ENCODE measurements at places on chromosomes 4 and X. TPM values are rescaled to one million over a fixed set of nuclear protein-coding genes. Genes with fewer than 3 reads are reported as not detected.

The MED14 gene
- 39.9 TPM for total RNA-seq

DNA sequence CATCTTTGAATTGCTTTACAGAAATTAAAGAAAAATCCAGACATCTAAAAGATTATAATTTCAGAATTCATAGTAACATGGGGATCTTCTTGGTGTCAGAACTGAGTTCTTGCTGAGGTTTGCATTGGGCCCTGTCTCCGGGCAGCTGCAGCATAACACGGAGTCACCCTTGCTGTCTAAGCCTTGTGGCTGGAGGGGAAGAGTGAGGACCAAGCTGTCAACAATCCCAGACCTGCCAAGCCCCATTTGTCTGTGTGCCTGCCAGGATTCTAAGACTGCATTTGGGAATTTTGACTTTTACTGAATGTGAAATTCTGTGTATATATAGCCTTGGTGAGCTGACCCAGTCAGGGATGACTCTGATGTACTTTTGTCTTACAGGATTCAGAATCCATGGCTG lies 25.2 kb upstream of the NAP1L5 start:
- peaks cover 17% of the 10 kb centered on the region for H3K36me3 ChIP-seq
- DNase-seq = no peak
- no peaks in the 10 kb centered on the region for H3K27me3 ChIP-seq
- no peak overlapping the region for H3K4me3 ChIP-seq
- H3K4me1 ChIP-seq = no peaks in the 10 kb centered on the region

DNA sequence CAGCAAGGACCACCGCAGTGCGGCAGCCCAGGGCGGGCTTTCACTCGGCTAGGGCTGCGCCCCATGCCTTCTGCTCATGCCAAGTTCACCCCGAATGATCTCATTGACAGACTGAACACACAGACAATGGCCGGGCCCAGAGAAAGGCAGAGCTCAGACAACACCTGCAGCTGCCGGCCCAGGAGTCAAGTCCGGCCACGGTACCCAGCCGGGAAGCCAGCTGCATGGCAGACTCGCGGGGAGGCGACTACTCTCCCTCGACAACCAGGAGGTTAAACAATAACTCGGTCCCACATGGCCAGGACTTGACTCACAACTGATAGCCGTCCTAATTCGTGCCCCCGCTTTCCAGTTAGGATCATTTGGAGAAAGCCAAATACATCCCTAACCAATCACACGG lies 50.4 kb downstream of the ABLIM2 start:
- H3K27ac ChIP-seq = no peak overlapping the region
- no peak overlapping the region for H3K4me3 ChIP-seq
- H3K4me1 ChIP-seq = peaks cover 2% of the 10 kb centered on the region
- no peaks in the 10 kb centered on the region for H3K36me3 ChIP-seq

DNA sequence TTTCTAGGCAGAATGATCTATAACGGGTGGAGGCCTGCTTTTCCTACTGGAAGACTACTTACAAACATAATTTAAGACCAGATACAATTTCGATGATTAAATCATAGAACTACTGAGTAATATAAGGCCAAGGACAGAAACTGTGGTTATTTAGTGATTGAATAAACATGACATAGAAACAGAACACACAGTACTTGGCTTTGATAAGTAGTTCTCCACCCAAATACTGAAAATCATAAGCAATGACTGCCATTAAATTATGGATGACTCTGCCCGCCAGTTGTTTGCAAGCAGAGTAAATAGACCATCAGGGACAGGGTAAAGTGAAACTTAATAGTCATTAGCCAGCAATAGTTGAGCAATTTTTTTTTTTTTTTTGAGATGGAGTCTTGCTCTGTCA lies 17.2 kb upstream of the SMIM14 start:
- no peak overlapping the region for H3K4me3 ChIP-seq
- H3K36me3 ChIP-seq = no peaks in the 10 kb centered on the region
- peaks cover 5% of the 10 kb centered on the region for H3K4me1 ChIP-seq
- no peak for DNase-seq
- no peak overlapping the region for H3K27ac ChIP-seq

DNA sequence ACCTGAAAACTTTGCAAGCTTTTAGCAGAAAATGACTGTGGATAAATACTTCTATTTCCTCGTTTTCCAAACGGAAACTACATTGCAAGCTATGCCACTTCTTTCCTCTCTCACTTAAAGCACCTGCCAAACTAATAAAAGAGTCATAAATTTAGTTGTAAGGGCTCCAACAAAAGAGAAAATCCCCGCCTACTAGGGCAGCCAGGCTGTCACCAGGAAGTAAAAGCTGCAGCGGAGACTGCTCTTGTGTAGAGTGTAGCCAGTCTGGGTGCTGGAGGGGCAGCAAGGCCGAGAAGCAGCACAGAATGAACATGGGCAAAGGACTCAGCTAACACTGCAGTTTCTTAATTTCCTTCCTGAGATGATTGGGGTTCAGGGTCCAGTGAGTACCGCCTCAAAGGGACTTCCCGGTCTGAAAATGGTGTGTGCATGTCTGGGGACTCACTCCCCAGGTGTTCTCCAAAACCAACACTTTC lies 89.3 kb upstream of the MAML3 start:
- H3K4me1 ChIP-seq = peaks cover 20% of the 10 kb centered on the region
- peak overlapping the region; percentile 44 for H3K4me3 ChIP-seq
- DNase-seq = peak; percentile 46
- H3K36me3 ChIP-seq = no peaks in the 10 kb centered on the region
- peaks cover 2% of the 10 kb centered on the region for H3K27me3 ChIP-seq
